DND-41 (cell line): ENCODE measurements at places on chromosomes 2 and 18.

DNA sequence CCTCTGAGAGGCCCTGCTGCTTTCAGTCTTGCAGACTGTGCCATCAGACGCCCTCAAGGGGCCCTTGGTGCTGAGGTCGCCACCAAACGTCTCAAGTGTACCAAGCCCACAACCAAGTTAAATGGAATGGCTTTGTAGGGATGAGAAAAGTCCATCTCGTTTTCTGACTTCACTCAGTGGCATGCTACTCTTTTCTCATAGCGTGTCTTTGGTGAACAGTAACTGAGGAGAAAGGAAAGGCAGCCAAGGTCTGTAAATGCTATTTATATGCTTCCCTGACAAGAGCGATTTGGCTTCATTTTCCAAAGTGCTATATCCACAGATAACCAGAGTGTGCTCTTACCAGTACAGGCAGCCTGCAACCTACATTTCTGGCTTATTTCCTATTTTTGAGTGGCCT is 123.0 kb downstream of the MTX2 start:
- H3K27me3 ChIP-seq, result no peaks in the 10 kb centered on the region
- no peaks in the 10 kb centered on the region for H3K36me3 ChIP-seq
- H3K4me3 ChIP-seq, result no peak overlapping the region
- no peak for DNase-seq
- H3K27ac ChIP-seq, result no peak overlapping the region
- no peaks in the 10 kb centered on the region for H3K4me1 ChIP-seq

- H3K27me3 ChIP-seq, result peaks cover 6% of the 10 kb centered on the region
- no peaks in the 10 kb centered on the region for H3K4me1 ChIP-seq
- no peak overlapping the region for H3K4me3 ChIP-seq
These were observed 17.2 kb upstream of the ARL4C start for GRCh38 chr2:234514099-234514498.

DNA sequence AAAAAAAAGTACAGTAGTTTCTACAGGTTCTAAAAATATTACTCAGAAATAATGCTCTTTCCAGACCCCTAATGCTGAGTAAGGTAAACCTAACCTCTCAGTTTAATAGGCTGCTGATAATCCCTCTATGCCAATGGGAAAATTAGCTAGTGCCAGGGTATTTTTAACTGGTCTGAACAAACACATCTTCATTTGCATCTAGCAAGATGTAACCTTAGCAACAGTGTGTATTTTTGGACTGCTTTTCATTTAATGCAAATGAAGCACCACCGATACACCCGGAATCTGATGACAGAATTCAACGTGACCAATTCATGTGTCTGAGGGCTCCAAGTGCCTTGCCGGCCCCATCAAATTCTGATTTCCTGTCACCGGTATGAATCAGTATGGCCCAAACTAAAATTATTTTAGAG is 47.4 kb upstream of the CYRIA start:
- no peaks in the 10 kb centered on the region for H3K27me3 ChIP-seq
- H3K36me3 ChIP-seq, result no peaks in the 10 kb centered on the region
- no peak overlapping the region for H3K4me3 ChIP-seq
- no peak for DNase-seq
- H3K27ac ChIP-seq, result no peak overlapping the region

GRCh38 chr2:107008843-107009242 is 122.9 kb upstream of the ST6GAL2 start:
- DNase-seq, result no peak
- H3K36me3 ChIP-seq, result no peaks in the 10 kb centered on the region
- no peak overlapping the region for H3K4me3 ChIP-seq
- peaks cover 4% of the 10 kb centered on the region for H3K27me3 ChIP-seq

GRCh38 chr2:45373534-45373933 is 237.5 kb downstream of the SRBD1 start:
- H3K36me3 ChIP-seq, result no peaks in the 10 kb centered on the region
- no peak overlapping the region for H3K4me3 ChIP-seq
- no peaks in the 10 kb centered on the region for H3K27me3 ChIP-seq
- no peak for DNase-seq

- DNase-seq, result no peak
- H3K36me3 ChIP-seq, result peaks cover 44% of the 10 kb centered on the region
- H3K4me3 ChIP-seq, result no peak overlapping the region
These were observed 14.0 kb downstream of the CAPN10 start for GRCh38 chr2:240600451-240600961.

DNA sequence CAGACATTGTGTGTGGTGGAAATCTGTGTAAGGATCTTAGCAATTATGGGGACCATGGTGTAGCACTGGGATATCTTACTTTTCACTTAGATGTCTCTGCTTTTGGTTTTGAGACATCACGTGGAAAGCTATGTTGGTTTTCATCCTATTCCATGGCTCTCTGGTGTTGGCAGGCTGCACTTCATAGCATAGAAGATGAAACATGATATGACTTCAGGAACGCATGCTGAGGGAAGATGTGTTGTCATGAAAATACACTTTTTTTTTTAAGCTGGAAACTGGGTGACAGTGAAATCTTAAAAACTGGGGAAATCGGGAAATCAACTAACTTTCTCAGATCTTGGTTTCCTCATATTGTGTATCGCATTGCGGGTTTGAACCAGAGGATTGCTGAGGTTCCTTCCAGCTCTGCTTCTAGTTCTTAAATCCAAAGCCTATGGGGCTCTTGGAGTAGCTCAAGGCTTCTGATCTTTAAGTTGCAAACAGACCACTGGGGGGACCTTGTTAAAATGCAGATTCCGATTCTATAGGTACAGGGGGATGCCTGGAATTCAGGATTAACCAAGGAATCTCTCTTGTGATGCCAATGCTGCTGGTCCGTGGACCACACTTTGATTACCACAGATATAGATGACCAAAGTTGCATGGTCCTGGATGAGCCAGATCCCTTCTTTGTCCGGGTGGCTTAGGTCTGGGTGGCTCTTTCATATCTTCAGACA is 160.7 kb downstream of the SH3RF3 start:
- H3K27me3 ChIP-seq, result peaks cover 13% of the 10 kb centered on the region
- no peak for DNase-seq
- no peak overlapping the region for H3K4me3 ChIP-seq
- H3K27ac ChIP-seq, result no peak overlapping the region
- no peaks in the 10 kb centered on the region for H3K4me1 ChIP-seq

- no peaks in the 10 kb centered on the region for H3K4me1 ChIP-seq
- H3K4me3 ChIP-seq, result no peak overlapping the region
- peaks cover 4% of the 10 kb centered on the region for H3K27me3 ChIP-seq
- no peak overlapping the region for H3K27ac ChIP-seq
- DNase-seq, result no peak
- H3K36me3 ChIP-seq, result no peaks in the 10 kb centered on the region
These were observed 89.8 kb downstream of the PRPF40A start for GRCh38 chr2:152627351-152627957.

GRCh38 chr2:176592216-176592615 is 323.0 kb downstream of the MTX2 start:
- no peaks in the 10 kb centered on the region for H3K36me3 ChIP-seq
- H3K27me3 ChIP-seq, result no peaks in the 10 kb centered on the region
- H3K27ac ChIP-seq, result no peak overlapping the region
- no peak for DNase-seq
- no peak overlapping the region for H3K4me3 ChIP-seq

- peak; percentile 71 for DNase-seq
- H3K36me3 ChIP-seq, result no peaks in the 10 kb centered on the region
- peaks cover 9% of the 10 kb centered on the region for H3K27me3 ChIP-seq
- peak overlapping the region; percentile 93 for H3K4me3 ChIP-seq
These were observed 993 bp downstream of the RBMS1 start for GRCh38 chr2:160492401-160493226.

DNA sequence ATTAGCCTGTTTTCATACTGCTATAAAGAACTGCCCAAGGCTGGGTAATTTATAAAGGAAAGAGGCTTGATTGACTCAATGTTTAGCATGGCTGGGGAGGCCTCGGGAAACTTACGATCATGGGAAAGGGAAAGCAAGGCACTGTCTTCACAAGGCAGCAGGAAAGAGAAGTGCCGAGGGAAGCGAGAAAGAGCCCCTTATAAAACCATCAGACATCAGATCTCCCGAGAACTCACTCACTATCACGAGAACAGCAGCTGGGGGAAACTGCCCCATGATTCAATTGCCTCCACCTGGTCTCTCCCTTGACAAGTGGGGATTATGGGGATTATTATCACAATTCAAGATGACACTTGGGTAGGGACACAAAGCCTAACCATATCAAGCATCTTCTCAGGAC is 23.3 kb downstream of the RHOB start:
- H3K36me3 ChIP-seq, result no peaks in the 10 kb centered on the region
- H3K4me1 ChIP-seq, result no peaks in the 10 kb centered on the region
- H3K27ac ChIP-seq, result no peak overlapping the region
- DNase-seq, result no peak
- H3K4me3 ChIP-seq, result no peak overlapping the region
- H3K27me3 ChIP-seq, result no peaks in the 10 kb centered on the region

DNA sequence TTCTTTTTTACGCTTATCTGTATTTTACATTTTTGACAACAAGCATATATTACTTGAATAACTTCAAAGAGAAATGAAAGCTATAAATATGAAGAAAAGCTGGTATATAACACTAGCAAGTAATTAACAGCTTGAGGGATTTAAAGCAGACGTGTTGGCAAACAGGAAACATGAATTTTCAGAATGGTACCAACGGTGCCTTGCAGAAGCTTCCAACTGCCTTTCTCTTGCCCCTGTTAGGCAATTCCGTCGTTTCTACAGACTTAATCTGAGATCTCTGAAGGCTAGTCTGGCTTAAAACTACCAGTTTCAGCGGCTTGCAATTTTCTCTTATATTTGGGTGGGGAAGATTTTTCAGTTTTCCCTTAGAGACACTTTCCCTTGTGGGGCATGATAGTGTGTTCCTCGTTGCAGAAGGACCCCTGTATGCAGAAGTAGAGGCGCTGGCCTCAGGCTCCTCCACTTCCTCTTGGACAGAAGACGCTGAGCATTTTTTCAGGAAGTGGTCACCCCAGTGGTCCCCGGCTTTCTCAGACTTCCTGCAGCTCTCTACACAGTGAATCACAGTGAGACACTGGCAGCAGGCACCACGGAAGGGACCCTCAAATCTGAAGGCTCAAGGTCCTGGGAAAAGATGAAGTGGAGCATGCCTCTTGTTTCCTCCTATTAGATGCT is 56.2 kb upstream of the SLC16A14 start:
- H3K27ac ChIP-seq, result no peak overlapping the region
- no peaks in the 10 kb centered on the region for H3K36me3 ChIP-seq
- DNase-seq, result no peak
- H3K4me3 ChIP-seq, result no peak overlapping the region

- H3K36me3 ChIP-seq, result peaks cover 62% of the 10 kb centered on the region
- no peak overlapping the region for H3K4me3 ChIP-seq
- no peaks in the 10 kb centered on the region for H3K27me3 ChIP-seq
- H3K4me1 ChIP-seq, result peaks cover 47% of the 10 kb centered on the region
- DNase-seq, result no peak
These were observed 3.9 kb downstream of the CNNM3 start for GRCh38 chr2:96819876-96820511.

- no peak overlapping the region for H3K4me3 ChIP-seq
- H3K27ac ChIP-seq, result no peak overlapping the region
- no peaks in the 10 kb centered on the region for H3K36me3 ChIP-seq
- no peaks in the 10 kb centered on the region for H3K27me3 ChIP-seq
- no peaks in the 10 kb centered on the region for H3K4me1 ChIP-seq
These were observed 18.9 kb upstream of the KLHL23 start for GRCh38 chr2:169714699-169715098.

- H3K36me3 ChIP-seq, result no peaks in the 10 kb centered on the region
- no peaks in the 10 kb centered on the region for H3K4me1 ChIP-seq
- H3K27me3 ChIP-seq, result no peaks in the 10 kb centered on the region
- H3K27ac ChIP-seq, result no peak overlapping the region
These were observed 309.7 kb downstream of the GULP1 start for GRCh38 chr2:188601391-188601790.

DNA sequence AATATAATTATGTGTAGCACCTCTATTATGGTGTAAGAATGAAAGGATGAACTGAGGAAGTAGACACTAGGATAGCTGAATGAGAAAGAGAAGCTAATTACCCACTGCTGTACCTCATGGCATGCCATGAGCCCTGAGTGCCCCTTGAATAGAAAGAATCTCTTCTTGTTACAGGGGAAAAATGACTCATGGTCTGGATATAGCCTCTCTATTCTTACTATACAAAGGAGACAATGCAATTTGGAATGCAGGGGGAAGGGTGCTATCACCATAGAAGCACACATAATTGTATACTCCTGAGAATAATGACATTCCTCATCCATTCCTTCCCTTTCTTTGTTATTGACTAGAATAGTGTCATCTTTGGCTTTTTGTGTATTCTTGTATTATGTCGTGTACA is 385.2 kb downstream of the CDH7 start:
- no peak overlapping the region for H3K27ac ChIP-seq
- no peaks in the 10 kb centered on the region for H3K4me1 ChIP-seq
- no peaks in the 10 kb centered on the region for H3K27me3 ChIP-seq
- no peak overlapping the region for H3K4me3 ChIP-seq
- no peak for DNase-seq

DNA sequence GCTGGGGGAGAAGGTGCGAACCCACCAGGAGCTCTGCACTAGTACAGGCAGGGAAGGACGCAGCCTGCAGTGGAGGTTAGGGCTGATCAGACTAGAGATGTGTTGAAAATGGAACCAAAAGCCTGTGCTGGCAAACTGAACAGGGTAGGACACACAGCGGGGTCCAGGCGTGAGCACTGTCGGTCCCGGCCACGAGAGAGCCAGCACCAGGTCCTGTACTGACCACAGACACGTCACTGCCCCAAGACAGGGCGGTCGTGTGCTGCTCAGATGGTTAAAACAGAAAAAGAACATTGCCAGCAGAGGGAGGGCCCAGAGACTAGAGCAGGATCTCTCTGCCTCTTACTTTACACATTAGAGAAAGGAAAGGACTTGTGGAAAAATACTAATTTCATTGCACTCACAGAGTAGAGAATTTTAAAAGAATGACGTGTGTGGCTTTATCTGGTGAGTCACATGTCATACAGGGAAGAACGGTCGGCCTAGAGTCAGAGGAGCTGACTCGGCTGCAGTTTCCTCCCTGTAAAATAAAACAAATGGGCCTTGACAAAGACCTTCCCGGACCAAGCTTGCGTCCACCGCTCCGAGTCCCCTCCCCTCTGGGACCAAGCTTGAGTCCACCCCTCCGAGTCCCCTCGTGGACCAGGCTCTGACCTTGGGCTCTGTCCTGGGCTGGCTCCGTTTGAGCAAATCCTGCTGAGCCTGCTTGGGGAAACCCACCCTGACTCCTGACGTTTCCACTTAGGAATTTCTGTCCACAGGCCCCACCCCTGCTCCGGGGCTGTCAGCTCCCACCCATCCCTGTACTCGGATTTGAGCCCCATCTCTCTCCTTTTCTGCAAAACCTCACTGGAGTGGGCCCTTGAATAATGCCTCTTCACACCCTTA is 16.7 kb upstream of the ADI1 start:
- no peaks in the 10 kb centered on the region for H3K27me3 ChIP-seq
- peaks cover 16% of the 10 kb centered on the region for H3K36me3 ChIP-seq

GRCh38 chr2:219522111-219523030 is 8.1 kb downstream of the ASIC4 start:
- H3K27me3 ChIP-seq, result peaks cover 45% of the 10 kb centered on the region
- H3K36me3 ChIP-seq, result no peaks in the 10 kb centered on the region
- peaks cover 8% of the 10 kb centered on the region for H3K4me1 ChIP-seq
- H3K27ac ChIP-seq, result no peak overlapping the region
- no peak overlapping the region for H3K4me3 ChIP-seq

DNA sequence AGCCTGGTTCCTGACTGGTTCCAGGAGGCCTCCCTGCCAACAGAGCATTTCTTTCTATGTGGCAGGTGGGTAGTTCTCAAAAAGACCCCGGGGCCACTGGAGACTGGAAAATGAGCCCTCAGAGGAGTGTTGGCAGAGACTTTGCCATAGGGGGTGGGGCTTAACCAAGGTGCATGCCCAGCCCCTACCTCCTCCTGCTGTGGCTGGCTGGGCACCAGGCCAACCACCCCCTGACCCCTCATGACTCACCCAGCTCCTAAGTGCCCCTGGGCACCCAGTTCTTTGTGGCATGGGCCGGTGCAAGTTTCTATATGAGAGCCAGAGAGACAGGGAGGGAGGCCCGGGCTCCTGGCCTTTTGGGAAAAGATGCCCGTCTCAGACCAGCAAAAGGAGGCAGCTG is 98.2 kb upstream of the SMAD2 start:
- H3K4me1 ChIP-seq, result no peaks in the 10 kb centered on the region
- no peak overlapping the region for H3K4me3 ChIP-seq
- H3K27ac ChIP-seq, result no peak overlapping the region
- no peaks in the 10 kb centered on the region for H3K36me3 ChIP-seq
